ENCODE measurements at places on chromosomes 5 and 9. TPM values are rescaled to one million over a fixed set of nuclear protein-coding genes. Genes with fewer than 3 reads are reported as not detected.
A peak's percentile ranks its signal among the peaks of the same experiment; 100 is the strongest.

DNA sequence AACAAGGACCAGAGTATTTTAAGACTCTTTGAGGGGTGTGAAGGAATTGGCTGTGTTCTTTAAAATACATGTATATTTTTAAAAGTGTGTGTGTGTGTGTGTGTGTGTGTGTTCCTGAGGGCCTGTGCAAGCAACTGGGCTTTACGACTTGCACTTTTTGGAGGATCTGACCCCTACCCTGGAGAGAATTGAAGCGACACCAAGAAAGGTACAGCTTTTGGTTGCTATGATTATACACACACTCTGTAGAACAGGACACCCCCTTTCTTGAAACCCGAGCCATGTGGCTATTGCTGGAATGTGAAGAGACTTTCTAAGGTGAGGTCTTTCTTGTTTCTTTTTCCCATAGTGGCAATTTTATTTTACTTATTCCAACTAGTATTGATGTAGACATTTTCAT lies 988 bp downstream of the SHISAL2B start:
- no peaks in the 10 kb centered on the region for H3K36me3 ChIP-seq
- no peak for DNase-seq
- 0 out of 2 replicates have a peak, but pooled peaks cover 5% of the 10 kb centered on the region for H3K4me1 ChIP-seq

GRCh38 chr5:61755726-61756222 lies 423.7 kb downstream of the ZSWIM6 start:
- H3K4me1 ChIP-seq: no peaks in the 10 kb centered on the region
- H3K36me3 ChIP-seq: no peaks in the 10 kb centered on the region
- DNase-seq: no peak

DNA sequence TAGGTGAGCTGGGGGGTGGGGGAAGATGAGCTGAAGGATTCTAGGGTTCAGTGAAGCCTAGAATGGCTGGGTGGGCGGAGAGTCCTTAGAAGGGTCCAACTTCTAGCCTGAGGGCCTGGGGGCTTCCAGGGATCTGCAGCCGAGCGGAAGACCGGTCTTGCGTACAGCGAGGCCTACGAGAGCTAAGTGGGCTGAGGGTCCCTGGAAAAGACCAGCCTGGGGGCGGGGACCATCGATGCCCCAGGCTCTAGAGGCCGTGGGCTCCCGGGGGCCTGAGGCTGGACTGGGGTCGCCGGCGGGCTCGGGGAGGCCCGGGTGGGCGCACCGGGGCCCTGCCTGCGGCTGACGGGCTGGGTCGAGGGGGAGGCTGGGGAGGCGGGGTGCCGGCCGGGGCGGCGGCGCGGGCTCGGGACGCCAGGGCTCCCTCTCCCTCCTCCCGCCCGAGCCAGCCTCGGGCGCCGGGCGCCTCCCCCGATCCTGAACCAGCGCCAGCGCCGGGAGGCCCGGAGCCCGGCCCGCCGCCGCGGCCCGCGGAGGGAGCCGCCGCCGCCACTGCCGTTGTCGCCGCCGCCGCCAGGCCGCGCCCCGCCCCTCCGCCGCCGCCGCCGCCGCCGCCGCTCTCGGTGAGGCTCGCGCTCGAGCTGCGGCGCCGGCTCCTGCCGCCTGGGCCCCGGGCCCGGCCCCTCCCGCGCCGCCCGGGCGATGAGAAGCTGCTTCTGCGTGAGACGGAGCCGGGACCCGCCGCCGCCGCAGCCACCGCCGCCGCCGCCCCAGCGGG lies at the start of gene MVB12B:
MVB12B (plus strand) TSS at position 602 of the 778 bp plus-strand sequence; CDS start at position 703, 101 bp downstream.
- peak within 1 kb of the TSS; percentile 67 for H3K27ac ChIP-seq
- DNase-seq: peak; percentile 8
- peaks cover 6% of the 10 kb centered on the region for H3K4me1 ChIP-seq
- H3K27me3 ChIP-seq: no peaks in the 10 kb centered on the region

DNA sequence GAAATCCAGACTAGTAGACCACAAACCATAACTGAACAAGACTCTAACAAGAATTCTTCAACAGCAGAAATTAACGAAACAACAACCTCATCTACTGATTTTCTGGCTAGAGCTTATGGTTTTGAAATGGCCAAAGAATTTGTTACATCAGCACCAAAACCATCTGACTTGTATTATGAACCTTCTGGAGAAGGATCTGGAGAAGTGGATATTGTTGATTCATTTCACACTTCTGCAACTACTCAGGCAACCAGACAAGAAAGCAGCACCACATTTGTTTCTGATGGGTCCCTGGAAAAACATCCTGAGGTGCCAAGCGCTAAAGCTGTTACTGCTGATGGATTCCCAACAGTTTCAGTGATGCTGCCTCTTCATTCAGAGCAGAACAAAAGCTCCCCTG lies 68.6 kb downstream of the VCAN start:
- peaks cover 8% of the 10 kb centered on the region for H3K36me3 ChIP-seq
- no peak overlapping the region for H3K27ac ChIP-seq
- no peaks in the 10 kb centered on the region for H3K4me1 ChIP-seq

DNA sequence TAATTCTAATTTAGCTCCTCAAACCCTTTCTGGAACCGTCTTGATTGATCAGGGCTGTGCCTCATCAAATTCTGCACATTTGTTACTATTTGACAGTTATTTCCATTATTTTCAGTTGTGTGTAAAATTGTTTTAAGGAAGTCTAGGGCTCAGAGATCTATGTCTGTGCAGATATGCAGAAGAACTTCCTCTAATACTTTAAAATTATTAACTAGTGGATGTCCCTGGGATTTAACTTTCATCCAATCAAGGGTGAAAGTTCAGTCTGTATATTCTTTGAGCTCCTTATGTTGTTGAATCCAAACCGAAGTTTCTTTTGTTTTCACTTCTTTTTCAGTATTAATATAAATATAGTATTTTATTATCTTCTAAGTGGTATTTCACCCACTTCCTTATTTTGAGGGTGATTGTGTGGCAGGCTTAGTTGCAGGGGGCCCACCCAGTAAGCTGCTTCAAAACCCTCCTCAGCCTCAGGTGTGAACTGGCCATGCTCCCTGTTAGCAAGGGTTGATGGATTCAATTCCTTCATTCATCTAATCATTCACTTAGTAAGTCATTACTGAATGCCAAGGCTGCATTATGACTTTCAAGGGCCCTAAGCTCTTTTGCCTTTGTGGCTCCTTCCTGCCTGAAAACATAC lies 2.1 kb upstream of the CAMLG start:
- no peak overlapping the region for H3K27ac ChIP-seq
- no peaks in the 10 kb centered on the region for H3K27me3 ChIP-seq
- no peak for DNase-seq
- no peaks in the 10 kb centered on the region for H3K36me3 ChIP-seq
- peaks cover 3% of the 10 kb centered on the region for H3K4me1 ChIP-seq

- no peak overlapping the region for H3K4me3 ChIP-seq
- H3K36me3 ChIP-seq: no peaks in the 10 kb centered on the region
- H3K4me1 ChIP-seq: peaks cover 14% of the 10 kb centered on the region
- peak; percentile 68 for DNase-seq
- no peak overlapping the region for H3K27ac ChIP-seq
Measured at GRCh38 chr5:124302533-124302932, 443.9 kb downstream of the ZNF608 start.

FBXO10 gene
- 6.7 TPM for polyA plus RNA-seq
